ENCODE measurements at places on chromosomes 1 and 21.

DNA sequence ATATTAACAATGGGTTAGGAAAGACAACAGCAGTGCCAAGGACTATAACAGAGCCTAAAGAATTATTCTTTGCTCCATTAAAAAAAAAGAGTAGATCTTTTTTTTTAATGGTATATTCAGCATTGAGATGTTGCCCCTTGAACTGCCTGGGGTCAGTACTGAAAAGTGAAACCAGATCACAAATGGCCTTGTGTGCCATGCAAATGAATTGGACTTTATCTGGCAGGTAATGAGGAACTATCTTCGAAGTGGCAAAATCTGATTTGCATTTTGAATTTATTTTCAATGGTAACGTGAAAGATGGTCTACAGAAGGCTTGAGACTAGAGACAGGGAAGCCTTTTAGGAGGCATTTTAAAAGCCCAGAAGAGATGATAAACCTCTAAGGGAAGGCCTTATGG is 21.4 kb upstream of the PKN2 start:
- no peak for DNase-seq

GRCh38 chr1:97918961-97919360 is 1.9 kb downstream of the DPYD start:
- no peak for DNase-seq

GRCh38 chr1:16177306-16177705 is 21.4 kb upstream of the EPHA2 start:
- no peak for DNase-seq

DNA sequence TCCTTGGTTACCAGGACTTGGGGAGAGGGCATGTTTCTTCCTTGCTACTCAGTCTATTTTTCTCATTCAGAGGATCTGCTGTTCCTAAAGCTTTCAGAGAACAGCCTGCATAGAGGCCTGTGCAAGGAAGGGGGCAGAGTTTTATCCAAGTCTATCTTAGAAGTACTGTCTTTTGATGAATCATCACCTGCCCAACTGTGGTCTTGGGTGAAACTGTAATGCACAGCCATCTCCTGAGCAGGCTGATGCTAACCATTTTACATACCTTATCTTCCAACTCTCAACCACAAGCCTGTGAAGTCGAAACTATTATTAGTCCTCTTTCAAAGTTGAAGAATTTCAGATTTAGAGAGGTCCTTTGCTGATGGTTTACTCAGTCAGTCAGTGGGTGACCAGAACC is 368.0 kb downstream of the HHAT start:
- peak; percentile 10 for DNase-seq

- no peak for DNase-seq
Observed at GRCh38 chr1:119795261-119796200, 15.7 kb downstream of the REG4 start.

GRCh38 chr1:59025898-59026426 is 242.1 kb upstream of the JUN start:
- DNase-seq, result no peak

- no peak for DNase-seq
Observed at GRCh38 chr1:55065648-55066047, 26.3 kb downstream of the PCSK9 start.

DNA sequence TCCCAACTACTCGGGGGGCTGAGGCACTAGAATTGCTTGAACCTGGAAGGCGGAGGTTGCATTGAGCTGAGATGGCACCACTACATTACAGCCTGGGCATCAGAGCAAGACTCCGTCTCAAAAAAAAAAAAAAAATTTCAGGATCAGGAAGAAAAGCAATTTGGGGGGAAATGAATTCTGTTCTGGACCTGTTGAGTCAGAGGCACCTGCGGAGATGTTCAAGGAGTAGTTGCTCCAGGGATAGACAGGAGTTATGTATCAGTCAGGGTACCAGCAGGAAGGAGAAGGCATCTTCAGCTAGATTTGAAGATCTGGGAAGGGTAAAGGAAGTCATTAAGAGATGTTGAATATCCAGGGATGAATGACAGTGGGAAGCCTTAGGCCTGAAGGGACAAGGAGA is 2.9 kb upstream of the RHBDL2 start:
- no peak for DNase-seq

GRCh38 chr1:23931491-23931880 is 18.3 kb upstream of the CNR2 start:
- no peak for DNase-seq

- no peak for DNase-seq
Observed at GRCh38 chr1:247335882-247336281, 4.2 kb upstream of the ZNF496 start.

DNA sequence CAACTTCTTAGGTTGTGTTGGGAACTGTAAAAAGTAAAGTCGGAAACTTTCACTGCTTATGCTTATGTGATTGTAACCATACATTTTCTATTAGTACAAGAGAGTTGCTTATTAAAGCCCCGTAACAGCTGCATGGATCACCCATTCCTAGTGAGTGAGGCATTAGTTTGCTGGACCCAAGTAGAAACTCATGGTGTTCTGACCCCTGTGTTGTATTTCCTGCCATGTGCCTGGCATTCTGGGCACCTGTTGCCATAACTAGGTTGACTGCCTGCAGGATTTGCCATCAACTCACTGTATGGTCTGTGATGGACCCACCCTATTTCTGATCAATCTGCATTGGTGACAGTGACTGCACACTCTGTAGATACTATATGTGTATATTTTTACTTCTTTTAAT is 173.0 kb downstream of the PGBD5 start:
- no peak for DNase-seq

DNA sequence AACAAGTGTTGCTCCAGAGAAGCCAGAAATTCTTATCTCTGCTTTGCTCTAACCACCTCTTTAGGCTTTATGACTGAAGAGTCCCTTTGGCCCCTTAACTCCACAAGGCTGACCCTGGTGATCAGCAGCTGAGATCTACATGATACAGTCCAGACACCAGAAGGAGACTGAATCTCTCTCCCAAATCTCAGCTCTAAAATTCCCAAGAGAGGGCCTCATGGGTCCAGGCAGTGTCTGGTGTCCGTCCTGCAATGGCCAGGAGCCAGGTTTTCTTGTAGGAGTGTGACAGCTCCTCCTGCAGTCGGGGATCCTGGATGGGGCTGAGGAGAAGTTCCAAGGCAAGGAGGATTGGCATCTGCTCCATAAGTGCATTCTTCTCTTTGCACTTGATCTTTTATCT is 35.3 kb downstream of the L1TD1 start:
- no peak for DNase-seq

DNA sequence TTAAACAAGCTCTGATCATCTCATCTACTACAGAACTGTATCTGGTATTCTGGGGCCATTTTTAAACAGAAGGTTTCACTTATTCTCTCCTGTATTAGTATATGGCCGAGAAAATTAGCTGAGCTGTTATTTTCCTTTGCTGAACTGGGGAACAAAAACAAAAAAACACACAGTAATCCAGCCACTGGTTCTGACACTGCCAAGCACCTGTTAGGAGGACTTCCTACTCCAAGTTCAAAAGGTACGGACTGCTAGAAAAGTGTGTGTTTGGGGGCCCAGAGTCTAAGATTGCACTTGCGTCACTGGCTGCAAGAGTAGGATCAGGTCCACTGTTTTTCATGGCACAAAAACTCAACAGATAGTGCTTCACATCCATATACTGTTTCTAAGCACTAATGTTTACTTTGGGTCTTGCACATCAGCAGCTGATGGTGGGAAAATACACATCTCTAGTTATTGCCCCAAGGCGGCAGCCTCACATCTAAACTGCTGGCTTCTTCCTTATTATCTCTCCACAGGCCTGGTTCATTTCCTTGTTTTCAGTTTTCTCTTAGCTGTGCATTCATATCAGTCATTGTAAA is 226.1 kb downstream of the FGGY start:
- DNase-seq, result no peak

DNA sequence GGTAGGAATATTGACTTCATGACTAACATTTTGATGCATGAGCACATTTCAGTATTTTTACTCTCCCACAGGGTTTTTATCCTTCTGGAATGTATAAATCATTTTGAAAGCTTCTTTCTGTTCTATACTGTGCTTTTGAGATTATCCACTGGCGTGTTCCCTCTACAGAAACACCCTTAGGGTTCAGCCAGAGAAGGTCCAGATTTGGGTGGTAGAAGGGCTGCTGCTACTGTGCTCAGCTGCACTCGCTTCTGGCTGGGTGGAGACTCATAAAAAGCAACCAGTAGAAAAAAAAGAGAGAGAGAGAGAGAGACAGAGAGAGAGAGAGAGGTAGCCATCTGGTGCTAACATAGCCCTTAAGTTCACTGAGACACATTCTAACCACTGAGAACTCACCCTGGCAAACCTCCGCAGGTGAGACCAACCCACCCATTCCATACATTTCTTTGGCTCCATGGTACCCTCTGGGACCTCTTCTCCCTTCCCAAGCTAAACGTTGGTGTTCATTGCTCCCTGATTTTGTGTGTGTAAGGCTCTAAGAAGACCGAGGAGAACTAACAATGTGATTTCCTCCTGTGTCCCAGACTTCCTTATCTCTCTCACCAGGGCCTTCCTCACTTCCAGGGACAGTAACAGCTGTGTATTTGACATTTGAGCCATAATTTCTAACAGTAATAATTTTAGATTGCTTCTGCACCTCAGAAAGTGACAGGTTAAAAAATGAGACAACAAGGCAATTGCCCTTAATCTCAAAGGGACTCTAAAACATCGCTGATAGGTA is 7.2 kb downstream of the APCS start:
- no peak for DNase-seq

- peak; percentile 40 for DNase-seq
Observed at GRCh38 chr1:192489748-192490147, 85.8 kb upstream of the RGS1 start.

DNA sequence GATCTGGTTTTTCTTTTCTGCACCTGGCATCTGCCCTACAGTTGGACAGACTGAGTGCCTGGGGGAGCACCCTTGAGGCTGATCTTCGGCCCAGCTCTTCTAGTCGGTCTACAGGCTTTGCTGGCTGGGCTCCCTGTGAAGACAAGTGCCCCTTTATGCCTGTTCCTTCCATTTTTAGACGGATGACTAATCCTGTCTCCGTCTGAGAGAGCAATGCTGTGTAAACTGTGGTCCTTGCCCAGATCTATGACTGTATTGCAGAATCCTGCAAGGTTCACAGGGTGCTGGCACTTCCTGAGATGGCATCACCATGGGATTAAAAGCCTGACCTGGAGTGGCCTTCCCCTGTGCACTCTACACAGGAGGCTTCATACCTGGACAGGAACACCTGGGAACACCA is 47.6 kb upstream of the SAMD13 start:
- no peak for DNase-seq

- DNase-seq, result peak; percentile 29
Observed at GRCh38 chr1:41558761-41559171, 74.3 kb upstream of the EDN2 start.

GRCh38 chr1:67459068-67459467 is 28.9 kb upstream of the SERBP1 start:
- no peak for DNase-seq

GRCh38 chr1:74427681-74428080 is 84.7 kb downstream of the LRRC53 start:
- DNase-seq, result no peak

GRCh38 chr21:39633770-39634181 is 21.0 kb downstream of the B3GALT5 start:
- no peak for DNase-seq

- DNase-seq, result no peak
Observed at GRCh38 chr21:29520171-29520570, 221.4 kb downstream of the BACH1 start.

DNA sequence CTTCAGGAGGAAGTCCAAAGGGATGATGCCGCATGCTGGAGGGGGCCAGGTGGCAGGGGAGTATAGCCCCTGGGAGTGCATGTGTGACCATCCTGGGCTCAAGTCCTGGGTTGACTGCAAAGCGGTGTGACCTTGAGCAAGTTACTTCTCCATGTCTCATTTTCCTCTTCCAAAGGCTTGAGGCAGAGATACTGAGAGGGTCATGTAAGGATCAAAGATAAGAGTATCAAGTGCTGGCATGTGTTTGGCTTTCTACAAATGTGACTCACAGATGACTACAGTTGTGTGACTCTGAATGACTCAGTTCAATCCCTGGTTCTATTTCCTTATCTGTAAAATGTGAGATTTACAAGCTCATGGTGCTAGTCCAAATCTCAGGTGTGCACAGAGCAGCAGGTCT is 26.1 kb downstream of the PROK1 start:
- no peak for DNase-seq

GRCh38 chr1:52337439-52337838 is 28.6 kb downstream of the CC2D1B start:
- no peak for DNase-seq

DNA sequence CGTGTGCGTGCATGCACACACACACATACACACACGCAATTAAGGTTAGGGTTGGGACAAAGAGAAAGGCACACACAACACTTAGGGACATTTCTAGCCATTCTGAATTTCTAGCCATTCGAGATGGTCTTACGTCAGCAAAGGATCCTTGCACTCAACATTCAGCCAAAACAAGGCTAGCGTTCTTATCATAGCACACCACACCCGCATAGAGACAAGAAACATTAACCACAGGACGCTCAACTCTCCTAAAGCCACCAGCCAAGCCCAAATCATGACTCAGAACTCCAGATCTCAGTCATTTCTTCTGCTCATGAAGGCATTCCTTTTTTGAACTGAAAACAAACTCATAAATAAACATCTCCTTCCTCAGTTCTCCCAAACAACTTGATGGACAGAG is 106.8 kb downstream of the LMO4 start:
- no peak for DNase-seq

DNA sequence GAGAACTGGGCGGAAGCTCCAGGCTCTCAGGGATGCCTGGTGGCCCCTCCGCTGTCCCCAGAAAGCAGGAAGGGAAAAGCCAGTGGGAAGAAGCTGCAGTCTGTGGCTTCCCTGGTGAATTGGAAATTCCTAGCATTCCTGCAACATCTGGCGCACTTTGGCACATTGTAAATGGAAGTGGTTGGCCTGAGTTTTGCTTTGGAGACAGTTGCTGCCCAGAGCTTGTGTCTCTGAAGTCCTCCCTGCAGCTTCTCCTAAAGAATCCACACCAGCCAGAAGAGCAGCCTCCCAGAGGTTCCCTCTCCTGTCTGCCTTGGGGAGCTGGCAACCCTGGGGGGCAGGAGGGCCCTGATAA is 48.2 kb downstream of the ARHGEF10L start:
- DNase-seq, result no peak

- DNase-seq, result no peak
Observed at GRCh38 chr1:98874828-98875227, 129.8 kb downstream of the PLPPR5 start.

- DNase-seq, result no peak
Observed at GRCh38 chr1:31746687-31747086, 17.5 kb downstream of the ADGRB2 start.

- no peak for DNase-seq
Observed at GRCh38 chr1:211541720-211542477, 37.1 kb downstream of the SLC30A1 start.

GRCh38 chr1:115982400-115982799 is 6.1 kb downstream of the SLC22A15 start:
- no peak for DNase-seq
